ENCODE measurements at places on chromosomes 1 and 21.

GRCh38 chr1:204416589-204417073, 5.0 kb upstream of the PPP1R15B start:
- DNase-seq, result no peak

DNA sequence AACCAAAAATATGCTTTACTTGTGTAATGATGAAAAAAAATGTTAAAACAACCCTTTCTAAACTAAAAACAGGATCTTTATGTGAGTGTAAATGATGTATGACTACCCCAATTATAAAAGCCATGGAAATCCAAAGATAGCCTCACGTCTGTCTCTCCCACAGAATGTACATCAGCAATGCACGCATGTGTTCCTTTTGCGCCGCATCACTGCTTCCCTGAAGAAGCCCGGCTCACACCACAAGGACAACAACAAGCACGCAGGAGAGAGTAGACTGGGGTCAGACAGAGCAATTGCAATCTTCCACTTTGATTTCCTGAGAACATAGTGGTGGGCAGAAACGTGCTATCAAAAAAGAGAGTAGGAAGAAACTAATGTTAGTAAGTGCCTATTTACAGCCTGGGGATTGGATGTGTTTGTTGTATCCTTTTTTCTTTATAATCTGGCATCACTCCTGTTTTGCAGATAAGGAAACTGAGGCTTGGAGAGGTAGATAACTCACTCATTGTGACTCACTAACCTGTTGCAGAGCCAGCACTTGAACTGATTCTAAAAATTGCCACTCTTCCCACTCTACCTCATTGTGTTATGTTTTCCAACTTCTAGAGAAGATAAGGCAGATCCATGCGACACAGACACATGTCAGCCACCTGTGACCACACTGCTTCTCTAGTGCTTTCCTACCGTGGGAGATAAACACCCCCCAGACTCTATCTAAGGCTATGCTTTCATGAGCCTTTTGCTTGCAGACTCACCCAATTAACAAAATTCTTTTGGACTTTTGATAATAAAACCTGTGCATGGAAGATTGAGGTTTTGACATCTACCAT, 60.1 kb downstream of the MAP10 start:
- DNase-seq, result no peak

- no peak for DNase-seq
Observed at GRCh38 chr1:203328714-203329122, 22.2 kb downstream of the FMOD start.

- peak; percentile 7 for DNase-seq
Observed at GRCh38 chr1:236868625-236869467, 73.8 kb downstream of the MTR start.

- DNase-seq, result no peak
Observed at GRCh38 chr1:216614011-216614934, 109.0 kb downstream of the ESRRG start.

DNA sequence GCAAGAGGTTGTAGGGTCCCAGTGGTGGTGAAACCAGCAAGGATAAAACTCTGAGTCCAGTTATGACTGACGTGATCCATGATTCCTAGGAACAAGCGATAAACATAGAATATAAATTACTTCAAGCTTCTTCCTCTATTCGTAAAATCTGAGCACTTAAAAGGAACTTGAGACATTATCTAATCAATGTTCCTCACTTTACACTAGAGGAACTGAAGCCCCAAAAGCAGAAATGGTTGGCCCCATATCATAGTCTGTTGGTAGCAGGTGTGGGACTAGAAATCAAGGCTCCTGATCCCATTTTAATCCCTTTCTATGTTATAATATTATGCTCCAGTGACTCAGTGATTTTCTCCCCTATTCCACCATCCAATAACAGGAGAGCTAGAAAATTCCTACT, 21.9 kb upstream of the MNDA start:
- DNase-seq, result no peak

DNA sequence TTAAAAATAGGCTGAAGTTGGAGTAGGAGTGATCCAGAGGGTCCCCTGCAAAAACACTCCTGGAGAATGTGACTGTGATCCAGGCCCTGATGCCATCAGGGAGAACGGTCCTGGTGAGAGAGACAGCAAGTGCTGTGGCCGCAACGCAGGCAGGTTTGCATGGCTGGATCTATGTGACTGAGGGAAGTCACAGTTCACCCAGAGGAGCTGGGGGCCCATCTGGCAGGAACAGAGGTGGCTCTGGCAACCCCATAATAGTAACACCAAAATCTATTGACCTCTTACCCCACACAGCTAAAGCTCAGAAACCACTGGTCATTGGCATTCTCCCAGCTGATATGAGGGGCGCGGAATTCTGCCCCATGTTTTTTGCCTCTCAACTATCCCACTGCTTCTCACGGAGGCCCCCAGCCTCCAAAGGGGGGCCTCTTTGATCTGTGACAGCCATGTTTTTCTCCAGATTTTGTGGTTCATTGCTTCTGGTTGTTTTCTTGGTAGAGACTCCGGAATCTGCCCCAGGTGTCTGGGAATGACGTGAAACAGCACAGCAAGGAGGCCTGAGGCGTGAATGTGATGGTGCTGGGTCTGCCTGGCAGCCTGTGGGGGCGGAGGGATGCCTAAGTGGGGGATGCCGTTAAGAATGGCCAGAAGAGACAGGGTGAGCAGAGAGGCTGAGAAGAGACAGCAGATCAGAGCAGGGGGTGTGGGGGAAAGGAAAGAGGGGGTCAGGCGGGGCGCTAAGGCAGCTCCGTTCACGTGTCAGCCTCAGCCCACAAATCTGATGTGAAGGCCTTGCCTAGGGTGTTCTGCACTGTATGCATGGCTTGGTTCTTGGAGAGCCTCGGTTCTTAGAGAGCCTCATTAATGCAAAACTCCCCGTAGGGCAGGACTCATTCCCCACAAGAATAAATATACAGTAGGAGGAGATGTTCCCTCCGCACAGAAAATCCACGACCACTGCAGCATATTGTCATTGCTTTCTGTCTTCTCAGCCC, 23.5 kb downstream of the CASP9 start:
- no peak for DNase-seq
